ENCODE measurements at places on chromosomes 3 and 15.
A peak's percentile ranks its signal among the peaks of the same experiment; 100 is the strongest.

- DNase-seq: no peak
Observed at GRCh38 chr3:140438736-140439470, 239.0 kb upstream of the TRIM42 start.

GRCh38 chr3:12193485-12194165, 34.9 kb upstream of the TIMP4 start:
- DNase-seq: peak; percentile 45

GRCh38 chr15:92043283-92043682, 189.8 kb downstream of the SLCO3A1 start:
- DNase-seq: no peak

- peak; percentile 49 for DNase-seq
Observed at GRCh38 chr3:127671523-127672428, 976 bp upstream of the ABTB1 start.

DNA sequence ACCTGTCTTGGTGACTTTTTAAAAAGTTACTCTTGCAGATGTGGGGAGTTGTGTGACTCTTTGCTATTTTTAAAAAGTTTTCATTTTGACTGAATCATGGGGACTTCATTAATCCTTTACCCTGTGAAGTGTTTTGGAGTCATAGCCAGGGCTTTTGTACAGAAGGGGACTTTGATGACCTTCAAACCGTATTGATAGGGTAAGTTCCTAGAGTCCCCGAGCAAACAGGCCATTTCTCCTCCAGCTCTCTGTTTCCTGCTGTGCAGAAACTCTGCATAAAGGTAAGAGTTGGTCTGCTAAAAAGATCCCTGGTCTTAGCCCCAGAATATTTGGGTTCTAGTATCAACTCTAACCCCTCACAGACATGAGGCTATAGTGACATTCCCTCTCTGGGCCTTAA, 170.8 kb upstream of the BCL6 start:
- no peak for DNase-seq

GRCh38 chr15:39846108-39846507, 63.5 kb upstream of the FSIP1 start:
- DNase-seq: no peak

GRCh38 chr3:39896184-39896583, 86.8 kb downstream of the MYRIP start:
- DNase-seq: no peak

GRCh38 chr3:22495791-22496190, 707.3 kb upstream of the UBE2E2 start:
- DNase-seq: no peak
